ENCODE measurements at places on chromosomes 16 and 17.

DNA sequence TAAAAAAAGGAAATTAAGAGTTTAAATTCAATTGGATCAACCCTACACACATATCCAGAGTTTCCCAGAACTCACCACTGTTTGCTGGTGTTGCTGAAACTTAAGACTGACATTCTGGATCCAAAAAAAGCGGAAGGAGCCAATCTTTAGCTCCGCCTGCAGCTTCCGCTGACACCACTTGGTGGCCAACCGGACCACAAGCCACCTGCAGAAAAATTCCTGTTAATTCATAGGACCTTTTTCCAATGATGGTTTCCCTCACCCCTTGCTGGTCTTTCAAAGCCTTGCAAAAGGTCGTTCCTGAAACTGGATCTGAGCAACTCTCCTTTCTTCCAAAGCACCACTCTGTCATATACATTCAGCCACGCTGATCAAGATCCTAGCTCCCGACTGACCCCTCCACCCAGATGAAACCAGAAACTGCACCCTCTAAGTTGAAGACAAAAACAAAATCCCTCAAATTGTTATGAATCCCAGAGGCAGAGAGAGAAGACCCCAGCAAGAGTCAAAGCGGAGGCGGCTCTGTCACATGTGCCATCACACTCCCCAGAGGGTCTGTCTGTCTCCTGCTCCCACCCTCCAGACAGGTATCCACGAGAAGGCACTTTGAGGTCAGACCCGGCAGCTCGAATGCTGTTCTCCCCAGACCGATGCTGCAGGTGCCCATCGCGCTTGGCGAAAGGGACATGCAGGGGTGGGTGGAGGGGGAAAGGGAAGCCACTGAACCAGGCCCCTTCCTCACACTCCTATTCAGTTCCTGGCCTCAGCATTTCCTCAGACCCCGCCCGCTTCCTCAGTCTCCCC lies 773 bp downstream of the BLTP2 start:
- H3K4me1 ChIP-seq: peaks cover 33% of the 10 kb centered on the region
- no peaks in the 10 kb centered on the region for H3K27me3 ChIP-seq
- DNase-seq: peak; percentile 11
- H3K4me3 ChIP-seq: peak overlapping the region; percentile 91
- peak overlapping the region; percentile 82 for H3K27ac ChIP-seq

- no peaks in the 10 kb centered on the region for H3K27me3 ChIP-seq
- H3K4me1 ChIP-seq: peaks cover 44% of the 10 kb centered on the region
- DNase-seq: no peak
- H3K4me3 ChIP-seq: no peak overlapping the region
Measured at GRCh38 chr17:3735515-3735914, 11.8 kb downstream of the HASPIN start.

GRCh38 chr17:50148226-50149090 lies 2.0 kb downstream of the PPP1R9B start:
- peak overlapping the region; percentile 98 for H3K4me3 ChIP-seq
- peak overlapping the region; percentile 94 for H3K27ac ChIP-seq
- DNase-seq: peak; percentile 55

DNA sequence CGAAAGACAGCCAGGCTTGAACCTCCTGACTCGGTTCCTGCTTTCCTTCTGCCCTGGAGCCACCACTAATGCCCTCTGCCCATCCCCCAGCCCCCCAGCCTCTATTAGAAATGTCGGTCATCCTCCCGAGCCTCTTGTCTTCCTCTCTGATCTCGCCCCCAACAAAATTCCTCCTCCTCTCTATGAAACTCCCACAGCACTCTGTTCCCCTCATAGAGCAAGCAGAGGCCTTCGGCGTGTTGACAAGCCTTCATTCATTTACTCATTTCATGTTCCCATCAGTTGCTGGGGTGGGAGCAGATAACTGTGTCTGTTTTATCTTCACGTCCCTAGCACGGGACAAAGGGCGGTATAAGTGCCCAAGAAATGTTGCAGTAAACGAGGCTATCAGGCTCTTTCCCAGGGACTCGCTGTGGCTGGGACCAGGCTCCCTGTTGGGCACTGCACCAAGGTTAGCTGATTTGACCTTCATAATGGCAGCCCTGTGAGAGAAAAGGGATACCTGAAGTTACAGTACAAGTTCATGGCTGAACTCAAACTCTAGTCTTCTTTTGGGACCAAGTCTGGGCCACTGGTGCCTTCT lies 7.8 kb downstream of the FBXL19 start:
- H3K4me3 ChIP-seq: no peak overlapping the region
- DNase-seq: no peak
- peaks cover 18% of the 10 kb centered on the region for H3K36me3 ChIP-seq
- H3K27me3 ChIP-seq: no peaks in the 10 kb centered on the region

GRCh38 chr16:14164916-14165662 lies 94.0 kb downstream of the MRTFB start:
- H3K27ac ChIP-seq: no peak overlapping the region
- no peaks in the 10 kb centered on the region for H3K27me3 ChIP-seq
- no peaks in the 10 kb centered on the region for H3K36me3 ChIP-seq
- peaks cover 10% of the 10 kb centered on the region for H3K4me1 ChIP-seq
- H3K4me3 ChIP-seq: no peak overlapping the region

- no peak for DNase-seq
- peaks cover 7% of the 10 kb centered on the region for H3K36me3 ChIP-seq
- no peak overlapping the region for H3K27ac ChIP-seq
- H3K4me1 ChIP-seq: no peaks in the 10 kb centered on the region
- H3K27me3 ChIP-seq: no peaks in the 10 kb centered on the region
- H3K4me3 ChIP-seq: no peak overlapping the region
Measured at GRCh38 chr16:81996664-81997509, 14.4 kb downstream of the SDR42E1 start.

GRCh38 chr17:72205357-72205756 lies 84.5 kb downstream of the SOX9 start:
- no peaks in the 10 kb centered on the region for H3K27me3 ChIP-seq
- no peaks in the 10 kb centered on the region for H3K36me3 ChIP-seq
- H3K4me1 ChIP-seq: no peaks in the 10 kb centered on the region
- no peak overlapping the region for H3K27ac ChIP-seq
- H3K4me3 ChIP-seq: no peak overlapping the region

DNA sequence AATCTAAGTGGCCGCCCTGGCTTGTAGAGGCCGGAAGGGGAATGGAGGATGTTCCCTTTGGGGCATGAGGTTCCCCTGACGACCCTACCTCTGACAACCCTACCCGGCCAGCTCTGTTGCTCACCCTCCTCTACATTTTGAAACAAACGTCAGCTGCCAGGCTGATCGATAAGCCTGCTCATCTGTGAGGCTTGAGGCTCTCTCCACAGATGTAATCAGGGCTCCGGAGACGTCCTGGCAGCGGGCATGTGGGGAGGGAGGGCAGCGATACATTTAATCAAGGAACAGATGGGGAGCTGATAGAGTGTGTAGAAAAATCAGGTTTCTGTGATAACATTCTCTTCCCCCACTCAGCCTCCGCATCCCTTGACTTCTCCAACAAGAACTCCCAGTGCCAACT lies 212.3 kb upstream of the SDK2 start:
- H3K27me3 ChIP-seq: no peaks in the 10 kb centered on the region
- H3K36me3 ChIP-seq: no peaks in the 10 kb centered on the region
- DNase-seq: no peak
- no peak overlapping the region for H3K27ac ChIP-seq
- H3K4me1 ChIP-seq: no peaks in the 10 kb centered on the region

DNA sequence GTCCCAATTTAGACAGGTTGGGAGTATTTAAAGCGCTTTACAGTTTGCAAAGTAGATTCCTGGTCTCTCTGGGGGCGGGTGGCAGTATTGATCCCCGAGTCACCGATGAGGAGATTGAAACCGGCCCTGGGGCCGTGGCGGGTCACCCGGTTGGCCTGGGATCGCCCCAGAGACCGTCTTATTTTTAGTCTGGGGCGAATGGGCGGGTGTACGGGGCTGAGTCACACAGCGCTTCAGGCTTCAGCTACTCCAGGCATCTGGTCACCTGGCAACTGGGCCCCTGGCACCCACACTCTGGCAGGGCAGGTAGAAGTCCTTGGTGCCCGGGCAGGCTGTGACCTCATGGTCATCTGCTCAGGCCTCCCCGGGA lies 669 bp downstream of the MIEF2 start:
- H3K4me3 ChIP-seq: peak overlapping the region; percentile 82
- no peak for DNase-seq
- H3K36me3 ChIP-seq: peaks cover 9% of the 10 kb centered on the region
- H3K27ac ChIP-seq: peak overlapping the region; percentile 76
- no peaks in the 10 kb centered on the region for H3K27me3 ChIP-seq

Measured in activated T-helper 1 cell treated with anti-CD3 and anti-CD28 coated beads, Interleukin-12 subunit alpha, Interleukin-12 subunit beta, Interleukin-2, Interleukin-4 antibody, amounts not matched to agents 30 ng/mL and 10 ng/mL and 1 ng/mL, durations not matched to agents 14 hours and 24 hours and 36 hours (primary cell).